AG09319 (cell line): ENCODE measurements at places on chromosomes 2 and 18.

DNA sequence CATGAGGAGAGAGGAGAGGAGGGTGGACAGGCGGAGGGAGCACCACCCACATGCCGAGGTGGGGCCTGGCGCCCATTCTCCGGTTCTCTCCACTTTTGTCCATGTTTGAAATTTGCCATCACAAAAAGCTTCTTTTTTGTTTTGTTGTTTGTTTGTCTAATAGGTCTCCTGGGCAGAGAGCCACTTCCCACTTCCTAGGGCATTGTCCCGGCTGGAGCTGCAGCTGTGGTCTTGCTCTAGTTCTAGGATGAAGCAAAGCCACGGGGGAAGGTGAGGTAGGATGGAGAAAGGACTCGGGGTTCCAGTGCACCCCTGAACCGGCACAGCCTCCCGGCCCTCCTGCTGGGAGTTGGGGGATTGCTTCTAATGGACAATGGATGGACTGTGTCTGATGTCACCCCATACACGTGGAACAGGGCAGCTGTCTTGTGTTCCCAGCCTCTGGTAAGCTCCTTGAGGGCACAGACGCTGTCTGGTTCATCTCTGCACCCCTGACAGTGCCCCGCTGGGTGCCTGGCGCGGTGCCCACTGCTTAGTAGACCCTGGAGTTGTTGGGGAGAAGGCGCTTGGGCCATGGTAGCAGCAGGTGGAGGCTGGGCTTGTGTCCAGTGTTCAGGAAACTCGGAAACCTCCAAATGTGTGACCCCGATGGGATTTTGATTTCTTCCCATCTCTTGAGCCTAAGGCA is 278.4 kb downstream of the NDUFA10 start:
- no peak for DNase-seq

DNA sequence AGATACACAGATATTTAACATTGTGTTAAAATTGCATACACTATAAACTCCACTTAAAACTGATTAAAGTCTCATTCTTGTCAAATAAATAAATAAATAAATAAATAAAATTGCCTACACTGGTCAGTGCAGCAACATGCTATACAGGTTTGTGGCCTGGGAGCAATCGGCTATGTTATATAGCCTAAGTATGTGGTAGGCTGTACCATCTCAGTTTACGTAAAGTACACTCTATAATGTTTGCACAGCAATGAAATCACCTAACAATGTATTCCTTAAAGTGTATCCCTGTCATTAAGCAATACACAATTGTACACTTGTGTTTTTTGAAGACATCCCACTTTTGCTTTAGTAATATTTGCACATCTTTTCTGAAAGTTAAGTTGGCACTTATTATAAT is 337.7 kb upstream of the SETBP1 start:
- no peak for DNase-seq

DNA sequence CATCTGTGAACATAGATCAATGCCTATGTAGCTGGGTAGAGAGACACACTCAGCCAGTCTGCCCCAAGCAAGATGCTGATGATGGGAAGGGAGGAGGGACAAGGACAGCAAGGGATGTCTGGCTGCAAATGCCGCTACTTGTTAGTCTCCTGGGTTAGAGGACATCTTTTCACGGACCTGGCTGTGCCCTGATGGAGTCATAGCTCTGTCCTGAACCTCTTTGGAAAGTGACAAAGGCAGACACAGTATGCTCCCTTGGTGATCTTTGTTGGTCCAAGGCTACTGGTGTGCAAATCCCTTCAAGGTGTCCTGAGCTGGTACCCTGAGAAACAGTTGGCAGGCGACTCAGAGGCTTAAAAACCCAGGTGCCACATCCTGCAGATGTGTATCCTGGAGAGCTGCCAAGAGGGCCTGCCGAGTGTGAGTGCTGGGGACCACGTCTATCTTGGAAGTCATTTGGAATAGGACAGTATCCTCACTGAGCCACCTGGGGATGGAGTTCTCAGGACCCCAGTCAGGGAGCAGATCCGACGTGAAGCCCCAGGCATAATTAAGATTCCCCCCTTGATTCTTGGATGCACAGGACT is 10.8 kb downstream of the FOSL2 start:
- no peak for DNase-seq

DNA sequence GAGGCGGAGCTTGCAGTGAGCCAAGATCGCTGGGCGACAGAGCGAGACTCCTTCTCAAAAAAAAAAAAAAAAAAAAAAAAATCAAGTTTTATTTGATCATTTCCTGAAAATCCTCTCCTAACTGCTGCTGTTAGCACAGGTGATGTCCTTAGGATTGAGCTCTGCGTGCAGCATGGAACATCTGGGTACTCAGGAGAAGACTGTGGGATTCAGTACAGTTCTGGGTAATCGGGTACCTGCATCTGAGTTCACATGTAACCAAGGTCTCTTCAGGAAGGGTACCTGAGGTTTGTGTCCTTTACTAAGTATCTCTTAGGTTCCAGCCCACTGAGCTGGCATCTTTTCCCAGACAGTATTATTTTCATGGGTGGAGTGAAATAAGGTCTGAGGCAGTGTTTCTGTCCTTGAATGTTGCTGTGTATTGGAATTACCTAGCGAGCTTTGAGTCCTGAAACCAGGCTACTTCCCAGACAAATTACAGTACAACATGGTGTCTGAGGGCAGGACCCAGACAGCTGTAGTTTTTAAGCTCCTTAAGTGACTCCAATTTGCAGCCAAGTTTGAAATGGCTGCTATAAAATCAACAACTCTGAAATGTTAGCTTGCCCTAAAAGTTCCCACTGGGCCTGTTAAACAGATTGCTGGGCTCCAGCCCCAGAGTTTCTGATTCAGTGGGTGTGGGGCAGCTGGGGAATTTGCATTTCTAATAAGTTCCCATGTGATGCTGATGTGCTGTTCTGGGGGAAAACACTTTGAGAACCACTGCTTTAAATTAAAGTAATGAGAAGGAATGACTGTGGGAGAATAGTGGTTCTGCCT is 120.5 kb downstream of the PMAIP1 start:
- DNase-seq, result no peak

- no peak for DNase-seq
Measured at GRCh38 chr2:54555318-54555837, 99.3 kb downstream of the SPTBN1 start.

- no peak for DNase-seq
Measured at GRCh38 chr2:122033778-122034177, 278.3 kb downstream of the TSN start.

GRCh38 chr2:119025013-119025412 is 83.0 kb downstream of the MARCO start:
- no peak for DNase-seq

GRCh38 chr2:80102026-80102425 is 202.5 kb downstream of the LRRTM1 start:
- no peak for DNase-seq

DNA sequence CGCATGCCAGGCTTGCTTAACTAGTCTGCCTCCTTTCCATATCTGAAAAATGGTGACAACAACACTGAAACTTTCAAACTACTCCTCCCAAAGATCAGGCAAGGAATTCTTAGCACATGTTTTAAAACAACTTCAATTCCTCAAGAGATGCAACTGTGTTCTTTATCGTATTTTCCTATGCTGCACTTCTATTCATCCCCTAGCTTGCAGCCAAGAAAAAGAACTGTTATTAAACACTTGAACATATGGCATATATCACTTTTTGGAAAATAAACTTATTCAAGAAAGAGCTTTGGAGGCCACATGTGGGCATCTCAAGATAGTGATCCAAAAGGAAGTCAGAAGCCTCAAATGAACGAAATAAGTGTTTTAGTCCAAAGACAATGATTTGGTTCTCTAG is 75.6 kb upstream of the STAM2 start:
- no peak for DNase-seq

DNA sequence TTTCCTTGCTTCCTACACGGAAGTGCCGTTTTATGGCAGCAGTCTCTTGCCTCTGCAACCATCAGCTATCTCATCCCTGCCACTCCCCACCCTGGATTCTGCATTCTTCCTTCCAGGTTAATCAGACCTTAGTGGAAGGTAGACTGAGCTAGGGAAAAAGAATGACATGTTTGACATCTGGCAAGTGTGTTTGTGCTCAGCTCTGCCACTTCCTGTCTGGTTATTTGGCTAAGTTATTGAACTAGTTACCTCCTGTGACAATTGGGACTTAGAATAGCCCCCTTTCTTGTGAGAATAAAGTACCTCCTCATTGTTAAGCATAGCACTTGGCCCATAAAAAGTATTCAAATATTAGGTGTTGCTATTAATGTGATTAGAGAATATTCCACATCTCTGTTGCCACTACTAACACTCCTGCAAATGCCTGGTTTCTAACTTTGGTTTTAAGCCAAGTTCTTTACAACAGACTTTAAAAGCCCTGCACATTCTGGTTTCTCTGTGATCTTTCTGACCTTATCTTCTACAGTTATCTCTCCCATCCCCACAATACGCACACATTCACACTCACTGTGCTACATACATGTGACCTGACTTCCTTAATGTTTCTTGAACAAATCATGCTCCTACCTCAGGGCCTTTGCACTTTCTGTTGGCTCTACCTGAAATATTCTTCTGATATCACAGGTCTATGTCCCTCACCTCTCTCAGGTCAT is 10.8 kb upstream of the MAPRE2 start:
- DNase-seq, result no peak

- DNase-seq, result no peak
Measured at GRCh38 chr2:141195087-141195486, 935.7 kb downstream of the LRP1B start.

DNA sequence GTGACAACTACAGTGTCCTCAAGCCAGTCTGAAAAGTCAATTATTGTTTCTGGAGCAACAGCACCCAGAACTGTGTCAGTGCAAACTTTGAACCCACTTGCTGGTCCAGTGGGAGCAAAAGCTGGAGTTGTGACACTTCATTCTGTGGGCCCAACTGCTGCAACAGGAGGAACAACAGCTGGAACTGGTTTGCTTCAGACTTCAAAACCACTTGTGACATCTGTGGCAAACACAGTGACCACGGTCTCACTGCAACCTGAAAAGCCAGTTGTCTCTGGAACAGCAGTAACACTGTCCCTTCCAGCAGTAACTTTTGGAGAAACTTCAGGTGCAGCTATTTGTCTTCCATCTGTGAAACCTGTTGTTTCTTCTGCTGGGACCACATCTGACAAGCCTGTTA is 59.8 kb downstream of the TAF4B start:
- no peak for DNase-seq

DNA sequence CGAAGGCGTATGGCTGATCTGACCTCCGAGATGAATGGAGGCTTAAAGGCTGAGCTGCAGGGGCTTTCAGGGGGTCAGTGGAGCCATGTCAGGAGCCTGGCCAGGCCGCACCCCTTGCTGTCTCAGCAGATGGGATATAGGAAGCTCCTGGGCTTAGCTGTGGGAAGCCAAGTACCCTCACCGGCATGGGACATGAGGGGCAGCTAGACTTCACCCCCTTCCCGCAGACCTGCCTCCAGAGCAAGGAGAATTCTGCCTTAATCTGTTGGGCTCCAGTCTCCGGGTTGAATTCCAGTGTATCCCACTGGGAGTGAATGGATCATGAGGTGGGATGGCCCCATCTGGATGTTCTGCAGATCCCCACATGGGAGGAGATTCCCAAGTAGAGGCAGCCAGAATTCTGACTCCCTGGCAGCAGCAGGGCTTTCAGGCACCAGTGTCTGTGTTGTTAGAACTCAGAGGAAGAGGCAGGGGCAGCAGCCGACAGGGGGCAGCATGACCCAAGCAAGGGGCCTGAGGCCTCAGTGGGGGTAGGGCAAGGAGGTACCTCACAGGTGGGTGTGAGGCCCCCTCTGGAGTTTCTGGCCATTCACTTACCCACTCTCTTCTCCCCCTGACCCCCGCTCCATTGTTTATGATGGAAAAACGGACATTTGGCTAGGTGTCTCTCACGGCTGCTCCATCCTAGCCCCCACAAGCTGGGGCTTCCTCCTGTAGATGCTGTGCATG is 19.1 kb downstream of the CAPG start:
- no peak for DNase-seq

DNA sequence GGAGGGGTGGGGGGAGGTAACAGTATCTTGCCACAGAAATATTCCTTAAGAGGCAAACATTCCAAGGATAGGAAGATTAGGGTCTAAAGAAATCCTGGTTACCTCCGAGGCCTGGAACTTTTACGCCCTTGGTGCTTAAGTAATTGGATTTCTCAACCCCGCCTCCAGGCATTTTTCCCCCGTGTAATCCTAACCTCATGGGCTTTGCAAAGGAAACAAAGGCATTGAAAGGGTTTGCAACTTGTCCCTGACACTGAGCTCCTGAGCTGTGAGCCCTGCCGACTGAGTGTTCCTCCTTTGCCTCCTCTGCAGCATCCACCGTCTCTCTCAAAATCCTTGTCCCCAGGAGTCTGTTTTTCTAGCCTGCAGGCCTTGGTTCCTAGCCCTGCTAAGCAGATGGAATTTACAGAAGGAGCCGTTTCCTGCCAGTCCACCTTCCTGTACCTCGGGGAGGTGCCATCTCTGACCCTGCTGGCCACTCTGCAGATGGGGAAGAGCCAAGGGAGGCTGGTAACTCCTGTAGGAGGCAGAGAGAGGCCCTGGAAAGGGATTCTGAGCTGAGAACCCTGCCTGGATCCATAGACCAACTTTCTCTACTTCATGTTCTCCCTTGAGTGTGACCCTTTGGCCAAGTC is 24.2 kb downstream of the TET3 start:
- DNase-seq, result no peak

DNA sequence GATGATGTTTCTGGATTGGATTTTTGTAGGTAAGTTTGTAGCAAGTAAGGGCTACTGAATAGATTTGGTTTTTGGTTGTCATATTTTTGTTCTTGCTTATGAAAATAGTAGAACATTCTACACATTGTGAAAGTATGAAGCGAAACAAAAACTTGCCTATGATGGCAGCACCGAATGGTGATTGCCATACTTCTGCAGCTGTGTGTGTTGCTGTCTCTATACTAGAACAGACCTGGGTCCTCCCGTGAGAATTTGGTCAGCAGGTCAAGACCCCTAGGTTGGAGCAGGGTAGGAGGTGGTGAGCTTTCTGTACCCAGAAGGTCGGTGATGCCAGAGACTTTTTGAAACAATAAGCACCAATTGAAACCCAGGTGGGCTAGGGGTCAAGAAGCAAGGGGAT is 322.6 kb downstream of the PRKCE start:
- DNase-seq, result no peak

GRCh38 chr2:44212302-44212701 is 43.6 kb downstream of the PPM1B start:
- no peak for DNase-seq

DNA sequence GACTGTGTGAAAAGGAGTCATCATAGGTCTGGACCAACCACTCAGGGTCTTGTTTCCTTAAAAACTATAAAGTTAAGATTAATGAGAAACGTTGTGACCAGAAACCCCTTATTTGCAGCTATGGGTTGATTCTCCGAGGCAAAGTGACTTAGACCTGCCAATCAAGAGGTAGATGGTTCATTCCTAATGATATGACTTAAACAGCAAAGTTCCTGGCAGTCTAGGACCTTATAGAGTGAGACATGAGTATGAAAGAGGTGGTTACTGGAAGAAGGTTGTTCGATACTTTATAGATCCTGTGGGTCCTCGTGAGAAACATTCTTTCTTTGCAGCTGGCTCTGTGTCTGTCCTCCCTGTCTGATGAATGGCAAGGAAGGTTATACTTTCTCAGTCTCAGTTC is 8.0 kb downstream of the SFXN5 start:
- no peak for DNase-seq
